Upper lobe of left lung (tissue), 6 donors: ENCODE measurements at places on chromosomes 7 and 10.

DNA sequence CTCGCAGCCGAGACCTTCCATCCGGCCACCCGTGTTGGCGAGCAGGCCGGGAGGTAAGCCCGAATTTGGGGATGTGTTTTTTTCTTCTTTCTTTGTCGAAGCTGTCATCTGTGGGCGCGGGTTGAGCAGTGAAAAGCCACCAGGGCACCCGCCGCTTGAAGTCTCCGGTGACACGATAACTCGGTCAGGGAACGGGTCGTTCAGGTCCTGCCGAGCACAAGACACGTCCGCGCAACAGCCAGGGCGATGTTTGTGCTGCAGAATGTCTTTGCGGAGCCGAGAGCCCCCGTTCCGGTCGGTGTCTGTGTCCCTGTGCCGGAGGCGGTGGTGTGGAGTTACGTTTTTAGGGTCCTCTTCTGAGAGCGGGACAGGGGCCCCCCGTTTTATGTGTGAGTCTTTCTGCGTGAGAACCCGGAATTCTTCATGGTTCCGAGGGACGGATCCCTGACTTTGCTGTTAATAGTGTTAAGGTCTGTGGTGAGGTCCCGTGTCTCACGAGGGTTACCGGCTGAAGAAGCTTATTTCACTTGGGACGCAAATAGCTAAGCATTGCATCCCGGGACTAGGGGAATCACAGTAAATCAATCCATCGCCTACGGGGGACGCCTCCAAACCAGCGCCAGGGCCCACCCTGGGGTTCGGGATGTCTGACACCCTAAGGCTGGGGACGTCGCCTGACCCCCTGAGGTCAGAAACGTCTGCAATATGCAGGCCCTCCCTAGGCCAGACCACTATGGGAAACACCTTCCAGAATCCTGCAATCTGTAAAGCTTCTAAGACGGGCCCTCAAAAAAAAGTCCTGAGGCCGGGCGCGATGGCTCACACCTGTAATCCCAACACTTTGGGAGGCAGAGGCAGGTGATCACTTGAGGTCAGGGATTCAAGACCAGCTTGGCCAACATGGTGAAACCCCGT, 99.5 kb downstream of the ELFN1 start:
- DNase-seq: no peak

DNA sequence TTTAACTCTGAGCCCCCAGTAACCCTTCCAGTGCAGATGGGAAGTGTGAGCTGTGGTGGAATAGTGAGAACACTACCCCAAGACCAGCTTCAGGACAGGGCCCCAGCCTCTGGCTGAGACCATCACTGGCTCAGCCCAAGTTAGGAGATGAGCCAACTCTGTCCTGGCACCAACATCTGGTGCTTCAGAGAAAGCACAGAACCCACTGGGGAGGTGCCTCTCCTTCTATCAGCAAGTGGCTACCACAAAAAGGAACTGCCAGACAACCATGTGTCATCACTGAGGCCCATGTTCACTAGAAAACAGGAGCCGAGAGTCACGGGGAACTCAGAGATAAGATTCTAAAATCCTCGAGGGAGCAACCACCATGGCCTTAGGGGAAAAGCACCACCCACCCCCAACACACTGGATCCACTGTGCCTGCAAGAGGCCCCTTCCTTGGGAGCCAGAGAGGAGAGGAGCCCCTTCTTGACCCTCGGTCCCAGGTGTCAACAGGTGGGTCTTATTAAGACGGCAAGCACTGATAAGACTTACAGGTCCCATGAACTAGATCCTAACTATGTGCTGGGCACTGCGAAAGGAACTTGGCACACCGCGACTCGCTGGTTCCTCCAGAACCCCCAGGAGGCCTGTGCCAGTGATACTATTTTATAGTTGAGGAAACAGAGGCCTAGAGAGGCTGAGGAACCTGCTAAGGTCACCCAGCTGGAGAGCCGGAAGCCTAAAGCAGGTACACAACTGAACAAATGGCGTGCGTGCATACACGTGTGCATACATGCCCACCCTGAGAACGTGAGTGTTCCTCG, 102.7 kb downstream of the FAM53B start:
- DNase-seq: peak; percentile 74

GRCh38 chr10:13892001-13892491, 305.3 kb downstream of the PRPF18 start:
- no peak for DNase-seq

- no peak for DNase-seq
Observed at GRCh38 chr10:63723741-63724140, 202.5 kb downstream of the REEP3 start.

- no peak for DNase-seq
Observed at GRCh38 chr7:105990727-105991453, 27.8 kb downstream of the CDHR3 start.
